ENCODE measurements at places on chromosomes 5 and 9.

DNA sequence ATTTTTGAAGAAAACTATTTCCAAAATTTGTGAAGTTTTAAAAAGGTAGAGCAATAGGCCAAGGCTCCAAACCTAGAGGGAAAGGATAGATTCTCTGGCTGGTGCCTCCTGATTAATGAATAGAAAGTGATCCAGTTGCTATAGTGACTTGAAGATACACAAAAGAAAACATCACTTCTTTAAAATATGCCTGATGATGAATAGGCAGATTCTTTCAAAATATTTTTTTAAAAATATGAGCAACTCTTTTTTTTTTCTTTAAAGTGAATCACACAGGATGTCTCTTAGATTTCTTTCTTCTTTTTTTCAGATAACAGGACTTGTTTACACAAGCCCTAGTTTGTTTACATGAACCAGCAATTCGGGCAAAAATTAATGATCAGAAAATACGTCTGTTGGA, 124.4 kb downstream of the RFK start:
- DNase-seq = no peak

- DNase-seq = no peak
Measured at GRCh38 chr5:171633776-171634470, 151.7 kb upstream of the SMIM23 start.

DNA sequence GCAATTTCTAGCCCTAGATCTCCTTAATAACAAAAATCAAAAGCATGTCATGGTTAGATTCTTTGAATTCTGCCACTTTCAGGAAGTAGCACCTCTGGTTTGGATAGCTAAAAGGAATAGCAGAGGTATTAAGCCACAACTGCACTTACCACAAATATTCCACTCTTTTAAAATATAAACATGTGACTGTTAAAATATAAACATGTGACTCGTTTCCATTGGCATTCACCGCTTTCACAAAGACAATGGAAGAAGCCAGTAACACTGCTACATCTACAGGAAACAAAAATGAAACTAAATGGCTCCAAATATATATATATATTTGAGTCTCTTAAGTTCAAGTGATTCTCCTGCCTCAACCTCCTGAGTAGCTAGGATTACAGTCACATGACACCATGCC, 222.9 kb downstream of the ARL15 start:
- no peak for DNase-seq

DNA sequence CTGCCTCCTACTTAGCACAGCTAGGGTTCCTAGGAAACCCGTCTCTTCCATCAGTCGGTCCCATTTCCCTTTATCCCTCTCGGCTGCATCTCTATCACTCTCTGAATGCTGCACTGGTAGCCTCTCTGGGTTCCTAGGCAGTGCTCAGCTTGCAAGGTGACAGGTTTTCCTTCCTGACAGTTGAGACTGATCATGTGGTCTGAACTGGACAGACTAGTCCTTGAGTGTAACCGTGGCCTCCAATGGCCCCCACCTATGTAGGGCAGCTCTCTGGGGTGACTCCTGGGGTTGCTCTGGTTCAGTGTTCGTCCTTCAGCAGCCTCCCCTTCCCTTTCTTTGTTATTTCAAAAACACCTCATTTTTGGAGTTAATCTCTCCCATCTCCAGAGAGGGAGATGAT, 3.8 kb downstream of the TMEM8B start:
- no peak for DNase-seq
